ENCODE measurements at places on chromosomes 4 and X. TPM values are rescaled to one million over a fixed set of nuclear protein-coding genes. Genes with fewer than 3 reads are reported as not detected.

SLC7A11 gene
- 3.7 TPM for total RNA-seq

GPR34 gene
- total RNA-seq = 0.52 TPM

GRCh38 chr4:48370260-48371134 is 29.2 kb downstream of the SLAIN2 start:
- no peak for DNase-seq

GRCh38 chrX:71292669-71293365 is 8.7 kb upstream of the ITGB1BP2 start:
- DNase-seq = no peak

DNA sequence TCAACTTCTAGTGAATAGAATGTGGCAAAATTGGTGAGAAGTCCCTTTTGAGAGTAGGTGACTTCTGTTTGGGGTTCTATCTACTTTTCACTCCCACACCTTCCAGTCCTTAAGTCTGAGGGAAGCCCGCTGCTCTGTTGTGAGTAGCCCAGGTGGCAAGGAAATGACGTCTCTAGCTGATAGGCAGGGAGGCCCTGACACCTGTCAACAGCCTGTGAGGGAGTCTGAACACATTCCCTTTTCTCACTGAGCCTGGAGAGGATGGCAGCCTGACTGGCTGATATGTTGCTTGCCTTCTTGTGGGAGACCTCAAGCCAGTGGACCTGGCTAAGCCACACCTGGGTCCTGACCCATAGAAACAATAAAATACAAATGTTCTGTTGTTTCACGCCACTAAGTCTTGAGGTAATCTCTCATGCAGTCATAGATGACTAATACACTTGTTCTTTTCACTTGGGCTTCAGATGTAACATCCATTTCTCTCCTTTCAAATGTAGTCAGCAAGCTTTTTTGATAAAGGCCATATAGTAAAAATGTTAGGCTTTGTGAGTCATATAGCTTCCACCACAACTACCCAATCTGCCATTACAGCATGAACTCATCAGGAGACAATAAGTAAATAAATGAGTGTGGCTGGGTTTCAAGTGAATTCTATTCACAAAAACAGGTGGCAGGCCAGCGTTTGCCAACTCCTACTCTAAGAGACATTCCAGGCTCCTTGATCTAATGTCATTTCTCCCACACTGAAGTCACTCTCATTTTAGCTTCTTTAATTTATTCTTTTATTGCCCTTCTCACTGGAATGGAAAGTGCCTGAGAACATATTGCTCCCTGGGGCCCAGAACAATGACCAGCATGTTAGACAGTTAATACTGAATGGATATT is 265.1 kb upstream of the MAD2L1 start:
- DNase-seq = no peak

DNA sequence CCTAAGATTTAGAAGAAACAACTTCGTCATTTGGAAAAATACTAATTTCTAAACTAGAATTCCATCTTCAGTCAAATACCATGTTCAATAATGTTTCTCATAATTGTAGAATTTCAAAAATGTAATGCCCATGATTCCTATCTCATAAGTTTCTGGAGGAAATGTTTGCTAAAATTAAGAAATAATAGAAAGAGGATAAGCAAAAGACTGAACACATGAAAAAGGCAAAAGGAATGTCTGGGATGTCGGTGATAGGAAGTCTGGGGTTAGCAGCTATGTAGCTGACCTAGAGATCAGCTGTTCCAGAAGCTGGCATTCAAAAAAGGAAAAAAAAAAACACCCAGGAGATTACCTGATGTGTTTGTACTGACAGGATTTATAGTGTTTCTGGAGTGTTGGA is 18.9 kb upstream of the PCDH10 start:
- no peak for DNase-seq

GRCh38 chr4:88814043-88814617 is 116.5 kb upstream of the NAP1L5 start:
- DNase-seq = no peak

- no peak for DNase-seq
These were observed 10.6 kb upstream of the IRAK1 start for GRCh38 chrX:154030266-154030665.

GRCh38 chr4:2015008-2015407 is 6.2 kb upstream of the NELFA start:
- no peak for DNase-seq

DNA sequence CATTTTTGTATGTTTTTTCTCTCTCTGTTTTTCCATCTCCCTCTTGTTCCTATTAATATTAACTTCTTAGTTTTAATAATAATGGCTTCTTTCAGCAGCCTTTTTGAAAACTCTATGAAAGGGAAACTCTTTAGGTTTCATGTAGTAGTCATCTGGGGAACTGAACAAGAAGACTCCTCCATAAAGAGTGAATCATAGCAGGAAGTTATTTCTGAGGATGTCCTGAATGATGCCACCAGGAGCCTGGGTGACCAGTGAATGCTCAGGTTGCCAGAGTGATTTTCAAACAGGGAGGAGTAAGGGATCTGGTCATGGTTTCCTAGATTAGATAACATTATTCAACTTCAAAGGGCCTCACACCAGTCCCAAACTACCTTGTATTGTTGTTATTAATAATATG is 212.8 kb upstream of the PDE5A start:
- no peak for DNase-seq

GRCh38 chr4:15920723-15921591 is 17.6 kb downstream of the FGFBP1 start:
- no peak for DNase-seq

Measured in activated CD8-positive, alpha-beta T cell treated with anti-CD3 and anti-CD28 coated beads for 36 hours (primary cell).